ENCODE measurements at places on chromosomes 1 and 21.

GRCh38 chr21:42032968-42033367 lies 22.8 kb upstream of the ZBTB21 start:
- DNase-seq, result no peak

DNA sequence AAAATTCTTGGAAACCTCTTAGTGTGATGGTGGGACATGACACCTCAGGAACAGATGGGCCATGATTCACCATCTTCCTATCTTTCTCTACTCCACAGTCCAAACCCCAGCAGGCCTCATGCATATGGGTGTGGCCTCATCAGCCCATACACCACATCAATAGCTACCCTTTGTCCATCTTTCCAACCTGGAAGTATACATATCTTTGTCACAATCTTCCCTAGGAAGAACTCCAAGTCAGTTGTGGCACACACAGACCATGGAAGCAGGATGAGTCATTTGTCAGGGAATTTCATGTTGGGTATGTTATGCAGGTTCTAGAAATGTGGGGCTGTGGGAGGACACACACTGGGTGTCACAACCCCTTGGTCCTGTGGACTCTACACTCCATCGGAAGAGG lies 30.5 kb upstream of the CLCA4 start:
- DNase-seq, result no peak

- DNase-seq, result no peak
Measured at GRCh38 chr1:99532276-99532580, 113.7 kb upstream of the PALMD start.

GRCh38 chr1:205975387-205975998 lies 27.7 kb downstream of the RAB7B start:
- no peak for DNase-seq

DNA sequence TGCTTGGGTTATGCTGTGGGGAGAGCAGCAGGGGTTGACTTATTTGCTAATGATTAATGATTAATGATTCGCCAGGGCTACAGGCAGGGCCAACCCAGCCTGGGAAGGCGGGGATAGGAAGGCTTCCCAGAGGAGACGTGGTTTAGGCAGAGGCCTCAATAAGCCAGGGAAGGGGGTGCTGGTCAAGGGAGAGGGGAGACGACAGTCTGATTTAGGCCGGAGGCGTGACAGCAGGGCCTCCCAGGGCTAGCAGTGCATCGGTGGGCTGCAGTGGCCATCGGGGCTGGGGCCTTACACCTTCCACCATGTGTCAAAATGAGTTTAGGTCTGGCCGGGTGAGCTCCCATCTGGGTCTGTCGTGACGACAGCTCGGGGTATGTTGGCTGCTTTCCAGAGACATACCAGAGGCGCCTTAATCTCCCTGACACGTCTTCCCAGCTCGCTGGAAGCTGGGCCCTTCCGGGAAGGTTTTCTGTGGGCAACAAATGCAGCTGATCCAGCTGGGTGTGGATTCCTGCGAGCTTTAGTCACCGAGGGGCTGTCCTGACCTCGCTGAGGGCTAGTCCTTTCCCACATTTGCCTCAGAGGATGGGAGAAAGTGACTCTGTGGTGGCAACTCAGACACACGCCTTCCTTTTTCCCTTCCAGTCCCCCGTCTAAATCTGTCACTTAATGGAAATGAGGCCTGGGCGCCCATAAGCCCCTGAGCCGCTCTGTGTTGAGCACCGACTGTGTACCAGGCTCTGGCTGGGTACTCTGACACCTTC lies 3.7 kb upstream of the SLC1A7 start:
- no peak for DNase-seq

- DNase-seq, result no peak
Measured at GRCh38 chr1:32681509-32681908, 21.1 kb downstream of the SYNC start.

- no peak for DNase-seq
Measured at GRCh38 chr1:23719162-23719820, 24.0 kb upstream of the ELOA start.

- no peak for DNase-seq
Measured at GRCh38 chr21:32207406-32207716, 71.5 kb downstream of the MIS18A start.

GRCh38 chr1:19472174-19472573 lies 13.2 kb downstream of the CAPZB start:
- no peak for DNase-seq

DNA sequence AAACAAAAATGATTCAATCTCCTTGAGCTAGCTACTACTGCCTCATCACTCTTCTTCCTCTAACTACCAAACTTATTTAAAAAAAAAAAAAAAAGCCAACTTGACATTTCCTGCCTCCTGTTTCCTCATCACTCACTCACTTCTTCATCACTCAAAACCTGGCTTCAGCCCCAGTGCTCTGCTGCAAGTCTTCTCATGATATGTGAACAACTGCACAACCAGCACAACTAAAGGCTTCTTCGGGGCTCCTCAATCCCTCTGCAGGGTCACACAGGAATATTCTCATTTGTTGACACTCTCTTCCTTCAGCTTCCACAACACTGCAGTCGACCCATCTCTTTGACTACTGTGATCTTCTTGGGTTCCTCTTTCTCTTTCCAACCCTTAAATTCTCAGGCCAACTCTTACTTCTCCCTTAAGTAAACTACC lies 7.6 kb downstream of the MTF1 start:
- DNase-seq, result no peak

- DNase-seq, result no peak
Measured at GRCh38 chr21:44727321-44727720, 15.9 kb upstream of the TSPEAR start.

DNA sequence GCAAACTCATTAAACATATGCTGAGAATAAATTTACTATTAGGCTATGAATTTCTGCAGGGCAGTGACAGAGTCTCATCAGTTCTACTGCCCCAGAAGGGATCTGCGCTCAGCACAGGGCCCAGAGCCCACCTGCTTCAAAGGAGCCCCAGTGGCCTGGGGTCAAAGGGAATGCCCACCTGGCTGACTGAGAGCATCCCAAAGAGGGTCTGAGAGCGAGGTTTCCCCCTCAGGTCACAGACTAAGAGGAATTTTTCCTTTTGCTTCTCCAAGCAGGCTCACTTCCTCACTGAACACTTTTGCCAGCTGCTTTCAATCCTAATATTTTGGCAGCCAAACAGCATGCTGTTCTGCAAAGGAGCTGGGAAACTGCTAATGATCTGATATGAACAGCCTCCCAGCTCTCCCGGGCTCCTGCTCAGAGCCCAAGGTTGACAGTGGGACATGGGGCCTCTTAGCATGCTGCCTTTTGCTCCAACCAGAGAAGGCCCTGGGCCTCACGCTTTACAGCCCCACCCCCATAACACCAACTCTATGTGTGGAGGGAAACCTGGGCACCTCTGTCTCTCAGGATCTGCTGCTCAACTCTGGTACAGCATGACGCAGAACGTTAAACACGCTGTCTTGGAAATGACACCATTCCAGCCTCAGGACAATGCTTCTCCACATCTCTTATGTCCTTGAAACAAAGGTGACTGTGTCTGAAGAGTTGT lies 70.7 kb upstream of the SYT6 start:
- no peak for DNase-seq

GRCh38 chr1:204846546-204846945 lies 24.1 kb upstream of the NFASC start:
- DNase-seq, result no peak

- no peak for DNase-seq
Measured at GRCh38 chr1:201715801-201716741, 112.9 kb upstream of the IPO9 start.

- DNase-seq, result no peak
Measured at GRCh38 chr1:179930867-179931266, 23.7 kb upstream of the CEP350 start.

- no peak for DNase-seq
Measured at GRCh38 chr21:43768868-43769167, 7.3 kb downstream of the CSTB start.

- no peak for DNase-seq
Measured at GRCh38 chr1:178566187-178566586, 53.3 kb downstream of the TEX35 start.

DNA sequence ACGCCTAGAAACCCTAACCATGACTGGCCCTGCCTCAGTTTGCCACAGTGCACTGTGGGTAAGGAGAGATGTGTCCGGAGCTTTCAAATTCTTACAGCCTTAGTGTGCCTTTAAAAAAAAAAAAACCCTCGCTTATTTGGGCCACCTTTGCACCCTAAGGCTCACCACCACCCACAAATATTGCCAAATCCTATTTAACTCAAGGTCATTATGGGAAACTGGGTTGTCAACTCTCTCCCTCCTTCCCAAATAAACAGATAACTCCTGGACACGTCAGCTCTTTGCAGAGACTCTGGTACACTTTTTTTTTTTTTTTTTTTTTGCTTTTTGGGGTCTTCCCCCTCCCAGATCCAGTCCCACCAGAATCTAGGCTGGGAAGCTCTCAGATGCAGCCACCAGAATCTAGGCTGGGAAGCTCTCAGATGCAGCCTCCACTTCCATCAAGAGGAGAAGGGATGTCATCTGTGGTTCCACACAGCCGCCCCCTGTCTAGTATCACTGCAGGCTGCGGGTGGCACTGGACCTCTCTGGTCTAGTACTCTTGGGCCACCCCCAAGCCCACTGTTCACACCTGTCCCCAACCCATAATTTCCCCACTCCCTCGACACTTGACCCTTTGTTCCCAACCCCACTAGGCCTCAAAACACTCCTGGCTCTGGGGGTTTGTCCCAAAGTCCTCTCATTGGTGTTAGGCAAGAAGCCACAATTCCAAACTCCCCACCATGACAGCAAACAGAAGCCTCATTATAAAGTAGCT lies 3.4 kb downstream of the DHRS3 start:
- DNase-seq, result no peak

DNA sequence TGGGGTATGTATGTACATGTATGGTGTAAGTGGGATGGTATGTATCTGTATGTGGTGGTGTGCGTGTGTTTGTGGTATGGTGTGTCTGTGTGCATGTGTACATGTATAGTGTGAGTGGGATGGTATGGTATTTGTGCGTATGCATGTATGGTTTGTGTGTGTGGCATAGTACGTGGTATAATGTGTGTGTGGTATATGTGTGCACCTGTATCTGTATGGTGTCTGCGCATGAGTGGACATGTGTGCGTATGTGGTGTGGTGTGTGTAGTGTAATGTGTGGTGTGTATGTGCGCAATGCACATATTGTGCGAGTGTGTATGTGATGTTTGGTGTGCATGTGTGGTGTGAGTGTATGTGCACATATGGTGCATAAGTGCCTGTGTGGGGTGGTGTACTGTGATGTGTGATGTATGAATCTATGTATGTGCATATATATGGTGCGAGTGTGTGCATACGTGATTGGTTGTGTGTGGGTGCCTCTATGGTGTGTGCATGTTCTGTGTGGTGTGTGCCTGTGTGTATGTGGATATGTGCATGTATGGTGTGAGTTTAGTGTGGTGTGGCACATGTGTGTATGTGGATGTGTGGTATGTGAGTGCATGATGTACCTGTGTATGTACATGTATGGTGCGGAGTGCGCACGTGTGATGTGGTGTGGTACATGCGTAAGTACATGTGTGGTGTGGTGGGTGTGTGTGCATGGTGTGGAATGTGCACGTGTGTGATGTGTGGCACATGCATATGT lies 38.8 kb downstream of the WDR4 start:
- no peak for DNase-seq

DNA sequence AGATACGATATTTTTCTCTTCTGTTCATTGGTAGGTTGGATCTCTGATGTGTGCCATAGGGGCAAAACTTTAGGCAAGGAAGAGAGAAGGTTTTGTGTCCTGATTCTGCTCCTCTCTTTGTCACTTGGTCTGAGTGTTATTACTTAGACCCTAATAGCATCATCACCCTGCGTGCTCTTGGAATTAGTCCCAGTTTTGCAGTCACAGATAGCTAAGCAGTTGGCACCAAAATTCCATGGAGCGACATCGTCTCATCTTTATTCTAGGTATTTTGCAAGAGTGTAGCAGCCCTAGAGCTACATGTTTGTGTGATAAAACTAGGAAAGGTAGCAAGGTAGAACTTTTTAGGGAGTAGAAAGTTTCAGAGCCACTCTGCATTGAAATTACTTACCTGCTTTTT lies 23.8 kb downstream of the PIP5K1A start:
- no peak for DNase-seq

DNA sequence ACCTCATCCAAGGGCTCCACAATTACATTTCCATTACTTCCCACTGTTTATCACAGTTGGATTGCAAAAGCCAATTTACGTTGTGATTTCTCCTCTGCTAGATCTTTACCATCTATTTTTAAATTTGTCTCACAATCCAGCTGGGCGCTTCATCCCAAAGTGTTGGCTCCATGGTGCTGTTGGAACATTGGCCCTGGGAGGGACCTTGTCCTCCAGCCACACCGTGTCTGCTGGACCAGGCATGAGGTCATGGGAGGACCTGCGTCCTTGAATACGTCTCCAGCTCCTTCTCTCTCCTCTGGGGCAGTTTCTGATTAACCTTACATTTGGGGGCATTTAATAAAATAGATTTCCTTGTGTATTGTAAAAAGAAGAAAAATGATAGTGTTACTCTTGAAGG lies 125.4 kb downstream of the KCNJ6 start:
- DNase-seq, result no peak

- DNase-seq, result no peak
Measured at GRCh38 chr1:27554759-27555699, 48.9 kb downstream of the AHDC1 start.

DNA sequence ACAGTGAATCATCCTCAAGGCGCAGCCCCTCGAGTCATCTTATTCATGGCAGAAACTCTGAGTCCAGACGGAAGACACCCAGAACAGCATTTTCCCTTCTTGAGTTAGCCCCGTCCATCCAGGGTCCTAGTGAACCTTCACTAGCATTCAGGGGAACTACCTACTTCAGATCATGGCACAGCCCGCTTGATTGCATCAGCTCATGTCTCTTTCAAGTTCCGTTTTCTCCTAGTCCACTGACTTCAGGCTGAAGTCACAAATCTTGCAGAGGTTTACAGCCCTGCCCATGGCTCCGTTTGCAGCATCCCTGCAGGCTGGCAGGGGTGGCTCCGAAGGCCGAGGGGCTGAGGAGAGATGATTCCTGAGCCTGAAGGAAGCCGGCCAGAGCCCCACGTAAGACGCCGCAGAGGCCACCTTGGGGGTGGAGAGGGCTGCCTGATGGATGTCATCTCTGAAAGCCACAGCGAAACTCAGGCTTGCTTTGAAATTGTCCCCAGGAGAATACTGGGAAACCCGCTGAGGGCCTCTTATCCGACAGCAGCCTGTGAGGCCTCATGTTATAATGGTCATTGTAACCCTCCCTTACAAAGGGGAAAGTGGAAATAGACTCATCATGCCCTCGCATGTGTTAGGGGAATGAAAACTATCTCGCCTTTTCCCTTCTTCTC lies 310.2 kb upstream of the AJAP1 start:
- no peak for DNase-seq

GRCh38 chr1:157106813-157107189 lies 7.2 kb upstream of the ETV3L start:
- no peak for DNase-seq

GRCh38 chr1:214518361-214518760 lies 33.0 kb downstream of the PTPN14 start:
- no peak for DNase-seq

DNA sequence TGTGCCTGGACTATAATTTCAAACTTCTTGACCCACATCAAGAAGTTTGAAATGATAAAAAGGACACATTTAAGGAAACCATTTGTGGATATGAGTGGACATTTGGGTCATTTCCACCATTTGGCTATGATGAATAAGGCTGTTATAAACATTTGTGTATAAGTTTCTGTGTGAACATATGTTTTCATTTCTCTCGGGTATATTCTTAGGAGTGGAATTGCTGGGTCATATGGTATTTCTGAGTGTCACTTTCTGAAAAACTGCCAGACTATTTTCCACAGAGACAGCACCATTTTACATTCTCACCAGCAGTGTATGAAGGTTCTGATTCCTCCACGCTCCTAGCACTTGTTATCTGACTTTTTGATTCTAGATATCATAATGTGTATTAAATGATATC lies 50.8 kb downstream of the GPR137B start:
- DNase-seq, result no peak

Data from T-helper 1 cell (primary cell).